ENCODE measurements at places on chromosomes 6 and 20. TPM values are rescaled to one million over a fixed set of nuclear protein-coding genes. Genes with fewer than 3 reads are reported as not detected.

The MUC22 gene
- total RNA-seq: not detected

DNA sequence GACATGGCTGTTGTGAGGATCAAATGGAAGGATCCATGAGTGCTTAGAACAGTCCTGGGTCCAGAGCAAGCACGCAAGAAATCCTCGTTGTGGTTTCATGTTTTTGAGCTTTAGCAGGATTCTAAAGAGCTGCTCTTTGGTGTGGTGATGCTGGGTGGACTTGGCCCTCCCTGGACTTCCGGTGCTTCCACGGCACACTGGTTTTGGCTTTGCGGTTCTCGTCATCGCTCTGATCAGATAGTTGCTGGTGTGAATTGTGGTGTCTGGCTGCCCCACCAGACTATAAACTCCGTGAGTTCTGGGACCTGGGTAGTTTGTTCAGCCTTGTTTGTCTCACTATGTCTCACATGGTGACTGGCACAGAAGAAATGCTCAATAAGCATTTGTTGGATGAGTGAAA lies 3.3 kb downstream of the HNF4A start:
- DNase-seq: no peak

The ZBTB46 gene
- 2.8 TPM for total RNA-seq

GRCh38 chr6:158608221-158608620 lies 36.3 kb downstream of the DYNLT1 start:
- DNase-seq: no peak

The MYO6 gene
- total RNA-seq: 16.0 TPM

- DNase-seq: peak; percentile 65
These were observed 620 bp downstream of the HIVEP1 start for GRCh38 chr6:12012558-12013306.

DNA sequence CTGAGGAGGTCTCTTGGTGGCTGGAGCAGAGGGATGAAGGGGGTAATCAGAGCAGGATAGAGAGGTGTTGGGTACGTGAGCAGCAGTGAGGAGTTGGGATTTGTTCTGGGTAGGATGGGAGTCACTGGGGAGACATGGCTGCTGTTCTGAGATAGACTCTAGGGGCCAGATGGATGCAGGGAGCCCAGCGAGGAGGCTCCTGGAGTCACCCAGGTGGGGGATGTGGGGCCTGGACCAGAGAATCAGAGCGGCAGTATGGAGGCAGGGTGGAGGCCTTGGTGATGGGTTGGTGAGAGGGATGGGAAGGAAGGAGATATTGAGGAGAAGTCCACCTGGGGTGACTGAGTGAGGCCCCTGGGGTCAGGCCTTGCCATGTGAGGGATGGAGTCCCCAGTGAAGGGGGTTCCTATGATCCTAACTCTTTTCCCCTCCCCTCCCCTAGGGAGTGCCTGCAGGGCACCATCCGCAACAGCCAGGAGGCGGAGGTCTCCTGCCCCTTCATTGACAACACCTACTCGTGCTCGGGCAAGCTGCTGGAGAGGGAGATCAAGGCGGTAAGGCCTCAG lies 13.7 kb downstream of the RBCK1 start:
- no peak for DNase-seq

The SYCP2 gene
- total RNA-seq: 0.83 TPM

DNA sequence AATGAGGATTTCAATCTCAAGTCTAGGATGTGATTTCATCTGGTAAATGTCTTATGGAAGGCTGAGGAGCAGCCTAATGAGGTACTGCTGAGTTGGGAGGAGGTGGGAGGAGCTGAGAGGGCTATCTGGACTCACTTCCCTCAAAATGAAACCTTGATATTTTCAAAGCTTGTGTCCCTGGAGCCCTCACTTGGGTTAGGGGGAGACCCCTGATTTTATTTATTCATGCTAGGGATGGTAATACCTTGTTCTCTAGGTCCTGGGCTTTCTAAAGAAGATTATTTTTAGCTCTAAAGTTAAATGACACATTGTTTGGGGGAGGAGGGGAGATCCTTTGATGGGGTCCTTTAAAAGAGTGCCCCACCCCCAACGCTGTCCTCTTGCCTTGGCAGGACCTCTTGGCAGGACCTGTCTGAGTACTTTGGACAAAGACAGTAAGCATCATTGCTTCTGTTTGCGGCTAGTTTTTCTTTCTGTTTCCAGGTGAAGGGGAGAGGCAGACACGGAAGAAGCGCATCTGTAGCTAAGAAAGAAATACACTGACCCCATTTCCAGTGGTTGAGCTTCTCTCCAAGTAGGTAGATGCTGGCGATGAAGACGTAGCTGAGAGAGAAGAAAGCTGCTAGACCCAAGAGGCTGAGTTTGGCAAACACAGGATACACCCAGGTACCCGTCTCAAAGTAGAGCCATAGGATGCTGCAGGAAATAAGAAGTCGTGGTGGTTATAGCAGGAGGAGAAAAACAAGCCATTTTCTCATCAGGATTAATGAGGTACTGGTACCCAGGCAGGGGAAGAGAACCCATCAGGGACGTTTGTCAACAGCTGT lies 55.6 kb downstream of the ADTRP start:
- DNase-seq: no peak

DNA sequence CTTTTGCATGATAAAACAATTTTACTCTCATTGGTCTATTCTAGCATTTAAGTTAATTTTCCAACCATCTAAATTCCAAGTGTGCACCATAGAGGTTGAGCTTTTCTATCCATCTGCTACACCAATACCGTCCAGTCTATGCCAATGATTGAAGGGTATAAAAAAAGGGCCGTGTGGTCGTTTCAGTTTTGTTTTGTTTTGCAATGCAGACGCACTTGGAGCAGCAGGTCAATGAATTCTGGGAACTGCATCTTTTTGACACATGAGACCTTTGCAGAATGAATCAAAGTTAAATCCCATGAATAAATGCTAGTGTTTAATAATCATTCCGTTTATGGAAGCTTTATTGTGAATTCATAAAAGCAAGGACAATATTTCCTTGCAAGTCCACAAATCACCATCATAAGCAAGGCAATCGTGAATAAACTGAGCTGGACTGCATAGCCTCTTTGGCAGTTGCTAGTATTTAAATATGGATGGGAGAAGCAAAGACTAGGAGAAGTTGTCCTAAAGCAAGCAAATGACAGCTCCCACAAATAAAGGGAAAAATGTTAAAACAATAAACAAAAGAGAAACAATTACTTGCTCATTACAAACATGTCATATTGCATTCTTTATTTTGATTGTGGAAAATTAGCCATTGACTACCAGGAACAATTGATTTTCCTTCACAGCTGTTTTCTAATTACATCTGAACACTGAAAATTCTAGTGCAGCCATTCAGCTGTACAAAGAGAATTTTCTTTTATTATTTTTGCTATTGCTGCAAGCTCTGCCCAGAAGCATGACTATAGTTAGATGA lies 649.7 kb upstream of the GJE1 start:
- DNase-seq: no peak

The COL10A1 gene
- total RNA-seq: not detected

DNA sequence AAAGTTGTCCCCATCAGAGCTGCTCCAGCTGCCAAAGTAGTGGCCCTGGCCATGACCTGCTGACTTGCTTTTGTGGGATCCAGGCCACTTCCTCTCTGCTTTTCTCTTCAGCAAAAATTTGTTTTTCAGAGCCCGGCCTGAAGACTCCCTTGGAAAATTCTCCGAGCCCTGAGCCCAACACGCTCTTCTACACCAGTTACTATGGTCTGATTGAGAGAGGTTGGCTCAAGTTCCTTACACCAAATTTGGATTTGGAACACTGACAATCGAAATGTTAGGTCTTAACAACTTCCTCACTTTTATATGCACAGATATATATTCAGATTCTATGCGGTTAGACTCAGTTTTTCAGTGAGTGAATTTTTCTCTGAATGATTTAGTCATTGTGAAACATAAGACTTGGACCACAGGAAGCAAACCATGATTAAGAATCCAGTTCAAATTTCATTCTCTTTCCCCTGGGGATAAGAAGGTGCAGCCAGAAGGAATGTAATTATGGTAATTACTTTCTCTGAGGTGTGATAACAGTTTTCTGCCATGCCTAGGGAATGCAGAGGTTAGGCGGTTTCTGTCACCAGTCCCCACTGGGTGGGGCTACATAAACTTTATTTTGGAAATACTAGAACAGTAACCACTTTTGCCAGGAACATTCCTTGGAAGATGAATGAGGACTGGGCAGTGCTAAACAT lies 365.2 kb downstream of the SYNE1 start:
- DNase-seq: no peak

- no peak for DNase-seq
These were observed 260.5 kb upstream of the EPHA7 start for GRCh38 chr6:93679836-93680235.

DNA sequence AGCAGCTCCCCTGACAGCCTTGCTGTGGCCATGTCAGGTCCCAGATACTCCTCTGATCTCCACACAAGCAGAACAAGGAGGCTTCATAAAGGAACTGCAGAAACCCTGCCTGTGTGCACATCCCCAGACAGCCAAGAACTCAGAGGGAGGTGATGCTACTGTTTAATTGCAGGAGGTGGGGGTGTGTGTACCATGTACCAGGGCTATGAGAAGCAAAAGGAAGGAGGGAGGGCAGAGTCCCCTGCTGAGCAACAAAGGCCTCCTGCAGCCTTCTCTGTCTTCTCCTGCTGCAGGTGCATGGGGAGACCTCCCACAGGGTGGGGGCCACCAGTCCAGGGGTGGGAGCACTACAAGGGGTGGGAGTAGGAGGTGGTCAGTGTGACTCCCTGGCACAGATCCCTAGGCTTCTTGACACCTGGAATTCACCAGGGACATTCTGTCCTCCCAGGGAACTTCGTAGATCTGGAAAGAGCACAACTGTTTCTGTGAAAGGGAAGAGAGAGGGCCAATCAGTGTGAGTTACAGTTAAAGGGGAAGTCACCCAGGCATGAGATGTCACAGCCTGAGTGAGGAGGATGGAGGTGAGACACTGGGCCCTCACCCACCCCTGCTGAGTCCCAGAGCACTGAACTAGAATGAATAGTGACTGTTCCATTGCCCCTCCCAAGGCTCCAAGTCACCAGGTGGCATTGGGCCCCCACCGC lies 2.8 kb downstream of the CST2 start:
- no peak for DNase-seq

The PSORS1C1 gene
- total RNA-seq: not detected

DNA sequence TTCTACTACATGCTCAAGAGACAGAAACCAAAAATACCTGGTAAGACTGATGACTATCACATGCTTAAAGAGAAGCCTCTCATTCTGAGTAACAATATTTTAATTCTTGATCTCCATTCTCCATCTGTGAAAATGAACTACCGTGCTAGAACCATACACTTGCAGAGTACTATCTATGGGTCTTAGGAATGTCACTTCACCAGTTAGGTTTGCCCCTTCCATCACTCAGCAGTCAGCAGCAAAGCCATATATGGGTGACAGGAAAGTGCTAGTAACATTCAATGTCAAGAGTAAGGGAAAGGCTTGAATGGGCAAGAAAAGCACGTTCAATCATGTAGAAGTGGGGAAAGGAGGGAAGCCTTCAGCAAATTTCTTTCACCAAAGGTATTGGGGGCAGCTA lies 2.3 kb downstream of the DNAAF9 start:
- DNase-seq: no peak

The GPLD1 gene
- 41.1 TPM for total RNA-seq

The TNNC2 gene
- total RNA-seq: not detected

The C6orf141 gene
- total RNA-seq: 1.8 TPM

DNA sequence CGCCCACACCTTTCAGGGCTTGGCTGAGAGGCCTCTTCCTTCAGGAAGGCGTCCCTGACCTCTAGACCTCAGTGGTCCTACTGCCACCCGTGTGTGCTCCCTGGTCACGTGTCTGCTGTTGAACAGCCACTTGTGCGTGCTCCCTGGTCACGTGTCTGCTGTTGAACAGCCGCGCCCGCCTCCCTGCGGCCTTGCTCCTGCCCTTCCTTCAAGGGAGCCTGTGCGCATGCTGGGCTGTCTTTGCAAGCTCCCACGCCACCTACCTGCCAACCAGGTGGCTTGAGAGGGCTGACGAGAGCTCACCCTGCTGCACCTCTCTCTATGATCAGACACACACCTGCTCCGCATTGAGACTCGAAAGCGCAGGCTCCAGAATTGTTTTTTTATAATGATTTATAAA lies 179.3 kb downstream of the BMP7 start:
- no peak for DNase-seq

DNA sequence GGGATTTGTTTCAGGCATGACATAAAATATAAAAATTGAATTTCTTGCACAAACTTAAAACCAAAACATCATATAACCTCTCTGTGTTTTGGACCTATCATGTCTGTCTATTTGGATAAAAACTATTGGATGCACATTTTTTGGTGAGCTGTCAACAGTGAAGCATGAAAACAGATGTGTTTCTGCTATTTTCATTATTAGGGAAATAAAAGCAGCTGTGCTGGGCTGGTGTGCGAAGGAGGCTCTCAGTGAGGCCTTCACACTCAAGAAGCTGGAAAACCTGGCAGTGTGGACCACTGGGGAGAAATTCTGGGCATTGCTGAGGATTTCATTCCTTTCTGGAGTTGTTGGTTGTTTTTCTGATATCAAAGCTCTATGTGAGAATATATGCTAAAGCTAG lies 395.3 kb downstream of the GJA1 start:
- DNase-seq: no peak

- DNase-seq: no peak
These were observed 107.8 kb upstream of the CD93 start for GRCh38 chr20:23193801-23194384.

DNA sequence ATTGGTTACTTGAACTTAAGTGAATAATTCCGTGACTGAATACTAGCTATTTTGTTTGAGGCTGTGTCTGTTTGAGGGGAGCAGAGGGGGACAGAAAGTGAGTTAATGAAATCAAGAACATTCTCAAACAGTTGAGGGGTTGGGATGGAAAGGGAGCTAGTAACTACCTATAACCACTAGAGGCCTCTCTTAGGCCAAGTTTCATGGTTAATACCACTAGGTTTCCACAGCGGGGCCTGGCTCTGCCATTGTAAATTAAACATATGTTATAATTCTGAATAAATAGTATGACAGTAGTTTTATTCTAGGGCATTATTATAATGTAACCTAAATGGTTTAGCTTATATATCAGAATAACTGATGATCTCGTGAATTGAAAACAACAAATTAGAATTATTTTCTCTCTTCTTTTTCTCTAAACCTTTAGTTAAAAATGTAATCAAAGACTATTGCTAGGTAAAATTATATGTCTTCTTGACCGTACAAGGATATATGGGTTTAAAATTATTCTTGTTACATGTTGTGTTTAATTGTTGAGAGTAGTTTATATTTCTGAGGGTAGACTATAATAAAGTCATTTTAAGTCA lies 108.1 kb downstream of the BCKDHB start:
- no peak for DNase-seq

- DNase-seq: no peak
These were observed 32.6 kb downstream of the SLC2A10 start for GRCh38 chr20:46741924-46742668.

- DNase-seq: no peak
These were observed 7.2 kb upstream of the ABHD12 start for GRCh38 chr20:25397821-25398220.

- no peak for DNase-seq
These were observed 1681.5 kb downstream of the HACE1 start for GRCh38 chr6:103178193-103178592.

The PRDM1 gene
- 2.8 TPM for total RNA-seq

- no peak for DNase-seq
These were observed 102.7 kb upstream of the CARMIL1 start for GRCh38 chr6:25176466-25176865.

The EYS gene
- 0.68 TPM for total RNA-seq

GRCh38 chr20:17885544-17885943 lies 83.0 kb downstream of the SNX5 start:
- no peak for DNase-seq

Data from right lobe of liver (tissue), 6 donors.